Smooth muscle cell of bladder (primary cell): ENCODE measurements at places on chromosomes 4 and X. TPM values are rescaled to one million over a fixed set of nuclear protein-coding genes. Genes with fewer than 3 reads are reported as not detected.

The SSX1 gene
- total RNA-seq: 0.18 TPM in 1 of 2 replicates, not detected in the other

The MAGED1 gene
- total RNA-seq: 121 and 147 TPM in 2 replicates

The GPR173 gene
- total RNA-seq: 1.6 and 1.7 TPM in 2 replicates

The HSFX3 gene
- not detected in 2 replicates for total RNA-seq

The DCAF12L2 gene
- under 0.01 TPM in 1 of 2 replicates, not detected in the other for total RNA-seq

The UGT2A2 gene
- total RNA-seq: not detected in 2 replicates

The PNMA6F gene
- total RNA-seq: not detected in 2 replicates

The BBS12 gene
- 6.8 and 8.0 TPM in 2 replicates for total RNA-seq

The NUDT11 gene
- 16.4 and 17.7 TPM in 2 replicates for total RNA-seq

The CCNG2 gene
- total RNA-seq: 18.6 and 25.4 TPM in 2 replicates

The IGFBP7 gene
- 255 and 405 TPM in 2 replicates for total RNA-seq
